ENCODE measurements at places on chromosomes 1 and 21.

DNA sequence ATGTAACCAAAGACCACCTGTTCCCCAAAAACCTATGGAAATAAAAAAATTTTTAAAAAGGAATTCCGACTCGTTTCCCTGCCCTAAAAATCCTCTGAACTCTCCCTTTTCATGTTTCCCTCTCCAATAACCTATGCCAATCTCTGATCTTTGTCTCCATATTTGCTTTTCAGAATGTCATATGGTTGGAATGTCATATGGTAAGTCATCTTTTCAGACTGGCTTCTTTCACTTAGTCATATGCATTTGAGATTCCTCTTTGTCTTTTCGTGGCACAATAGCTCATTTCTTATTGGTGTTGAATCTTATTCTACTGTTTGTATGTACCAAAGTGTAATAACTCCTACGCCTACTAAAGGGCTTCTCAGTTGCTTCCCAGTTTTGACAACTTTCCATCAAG, 117.5 kb downstream of the BACH1 start:
- no peak for DNase-seq

- no peak for DNase-seq
These were observed 22.0 kb downstream of the ZNF697 start for GRCh38 chr1:119626011-119626545.

GRCh38 chr1:111512931-111513330, 9.5 kb upstream of the ADORA3 start:
- no peak for DNase-seq

DNA sequence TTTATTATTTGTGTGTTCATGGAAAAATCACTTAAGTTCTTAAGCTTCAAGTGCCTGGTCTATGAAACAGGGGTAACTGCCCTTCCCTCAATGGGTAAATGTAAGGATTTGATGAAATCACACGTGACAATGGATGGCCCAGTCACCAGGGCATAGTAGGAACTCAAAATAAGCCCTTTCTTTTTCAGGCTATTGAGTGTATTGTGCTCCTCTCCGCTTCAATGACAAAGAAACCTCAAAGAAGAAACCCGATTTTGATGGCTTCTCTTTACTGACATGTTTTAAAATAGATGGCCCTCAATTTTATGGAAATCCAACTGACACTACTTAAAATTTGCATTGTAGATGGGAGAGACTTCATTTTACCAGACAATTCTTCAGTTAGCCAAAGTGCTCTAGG, 543.5 kb downstream of the OMA1 start:
- no peak for DNase-seq

Data from esophagus squamous epithelium (tissue), 5 donors.